ENCODE measurements at places on chromosomes 16 and 17.

GRCh38 chr17:82287868-82288801, 14.6 kb upstream of the CSNK1D start:
- peak; percentile 32 for DNase-seq

DNA sequence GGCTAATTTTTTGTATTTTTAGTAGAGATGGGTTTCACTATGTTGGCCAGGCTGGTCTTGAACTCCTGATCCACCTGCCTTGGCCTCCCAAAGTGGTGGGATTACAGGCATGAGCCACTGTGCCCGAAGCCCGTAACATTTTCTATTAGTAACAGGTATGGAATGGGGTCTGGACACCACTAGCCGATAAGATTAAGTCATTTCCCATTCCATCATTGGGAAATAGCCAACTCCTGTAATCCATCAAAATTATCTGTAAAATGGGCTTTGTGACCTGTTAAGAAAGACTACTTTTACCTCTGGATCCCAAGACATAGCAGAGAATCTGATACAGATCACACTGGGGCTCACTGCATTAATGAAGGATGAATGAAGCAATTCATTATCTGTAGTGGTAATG, 3.9 kb upstream of the LUC7L3 start:
- DNase-seq = no peak

DNA sequence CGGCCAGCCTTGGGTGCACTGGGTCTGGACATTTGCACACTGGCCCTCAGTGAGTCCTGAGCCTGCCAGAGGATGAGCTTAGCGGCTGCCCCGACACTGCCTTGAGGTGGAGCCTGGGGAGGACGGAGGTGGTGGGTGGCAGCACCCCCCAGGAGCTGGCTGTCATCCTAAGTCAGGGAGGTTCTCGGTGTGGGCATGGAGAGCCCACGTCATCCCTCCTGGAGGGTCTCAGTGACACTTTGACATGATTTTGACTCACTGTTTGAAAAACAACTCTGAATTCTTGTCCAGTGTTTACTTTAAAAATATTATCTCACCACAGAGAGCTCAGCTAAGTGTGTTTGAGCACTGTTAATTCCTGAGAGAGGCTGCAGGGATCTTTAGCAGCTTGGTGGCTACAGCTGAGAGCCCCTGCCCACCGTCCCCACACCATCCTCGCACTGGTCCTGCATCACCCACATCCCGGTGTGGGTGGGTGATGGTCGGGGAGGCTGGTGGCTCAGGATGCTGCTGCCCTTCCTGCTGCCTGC, 63.1 kb downstream of the BANP start:
- DNase-seq = no peak

DNA sequence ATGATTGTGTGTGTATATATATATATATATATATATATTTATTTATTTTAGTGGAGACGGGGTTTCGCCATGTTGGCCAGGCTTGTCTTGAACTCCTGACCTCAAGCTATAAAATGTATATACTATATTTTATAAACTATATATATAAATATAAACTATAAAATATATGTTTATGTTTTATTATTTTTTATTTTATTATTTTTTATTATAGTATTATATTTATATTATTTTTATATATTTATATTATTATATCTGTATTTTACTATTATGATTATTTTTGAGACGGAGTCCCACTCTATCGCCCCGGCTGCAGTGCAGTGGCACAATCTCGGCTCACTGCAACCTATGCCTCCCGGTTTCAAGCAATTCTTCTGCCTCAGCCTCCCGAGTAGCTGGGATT, 10.5 kb upstream of the PHOSPHO1 start:
- DNase-seq = no peak

GRCh38 chr17:69723741-69724140, 309.2 kb downstream of the MAP2K6 start:
- no peak for DNase-seq

DNA sequence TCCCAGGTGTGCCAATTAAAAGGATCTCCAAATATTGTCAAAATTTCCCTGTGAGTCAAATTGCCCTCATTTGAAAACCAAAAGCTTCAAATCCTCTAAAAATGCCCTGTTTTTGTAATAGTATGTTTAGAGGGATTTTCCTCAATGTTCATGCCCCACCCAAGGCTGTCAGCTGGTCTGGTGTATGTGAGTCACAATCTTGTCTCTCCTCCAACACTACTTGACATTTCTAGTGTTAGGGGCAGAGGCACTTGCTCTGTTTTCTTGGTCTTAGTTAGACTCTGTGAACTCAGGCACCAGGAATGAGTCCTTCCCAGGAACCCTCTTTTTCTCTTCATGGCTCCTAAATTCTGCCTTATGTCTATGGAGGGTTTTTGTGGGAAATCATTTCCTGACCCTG, 634.8 kb downstream of the KCNJ2 start:
- DNase-seq = no peak

- no peak for DNase-seq
These were observed 28.2 kb downstream of the ZNF652 start for GRCh38 chr17:49333804-49334203.

GRCh38 chr16:81519301-81520150, 74.9 kb downstream of the CMIP start:
- DNase-seq = no peak

GRCh38 chr17:35087731-35088355, 24.3 kb upstream of the RFFL start:
- DNase-seq = peak; percentile 52

GRCh38 chr17:59619298-59620063, at the start of gene CLTC:
Gene CLTC (plus strand): TSS chr17:59619895. CDS start chr17:59620132, 237 bp downstream.
- DNase-seq = peak; percentile 97

GRCh38 chr17:76920364-76921139, 52.3 kb downstream of the MGAT5B start:
- no peak for DNase-seq

DNA sequence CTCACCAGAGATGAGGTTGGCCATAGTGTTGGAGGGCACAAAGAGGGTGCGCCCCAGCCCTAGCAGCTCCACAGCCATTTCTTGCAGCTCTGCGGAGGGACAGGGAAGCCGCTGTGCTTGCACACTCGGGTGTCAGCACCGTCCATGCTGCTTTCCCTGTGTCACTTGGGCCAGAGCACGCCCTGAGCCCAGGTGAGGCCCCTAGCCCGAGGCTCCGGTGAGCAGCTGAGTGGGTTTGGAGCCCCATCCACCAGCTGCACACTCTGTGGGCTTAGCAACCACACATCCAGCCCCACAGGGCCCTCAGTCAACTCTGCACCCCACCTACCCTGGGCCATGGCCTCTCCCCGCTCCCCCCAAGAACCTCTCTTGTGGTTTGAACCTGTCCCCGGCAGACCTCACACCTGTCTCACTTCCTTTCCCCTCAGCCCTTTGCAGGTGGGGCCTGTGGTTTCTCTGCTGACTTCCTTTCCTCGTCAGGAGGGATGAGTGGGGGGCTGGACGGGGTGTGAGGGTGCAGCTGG, 20.7 kb downstream of the TMEM235 start:
- DNase-seq = no peak

DNA sequence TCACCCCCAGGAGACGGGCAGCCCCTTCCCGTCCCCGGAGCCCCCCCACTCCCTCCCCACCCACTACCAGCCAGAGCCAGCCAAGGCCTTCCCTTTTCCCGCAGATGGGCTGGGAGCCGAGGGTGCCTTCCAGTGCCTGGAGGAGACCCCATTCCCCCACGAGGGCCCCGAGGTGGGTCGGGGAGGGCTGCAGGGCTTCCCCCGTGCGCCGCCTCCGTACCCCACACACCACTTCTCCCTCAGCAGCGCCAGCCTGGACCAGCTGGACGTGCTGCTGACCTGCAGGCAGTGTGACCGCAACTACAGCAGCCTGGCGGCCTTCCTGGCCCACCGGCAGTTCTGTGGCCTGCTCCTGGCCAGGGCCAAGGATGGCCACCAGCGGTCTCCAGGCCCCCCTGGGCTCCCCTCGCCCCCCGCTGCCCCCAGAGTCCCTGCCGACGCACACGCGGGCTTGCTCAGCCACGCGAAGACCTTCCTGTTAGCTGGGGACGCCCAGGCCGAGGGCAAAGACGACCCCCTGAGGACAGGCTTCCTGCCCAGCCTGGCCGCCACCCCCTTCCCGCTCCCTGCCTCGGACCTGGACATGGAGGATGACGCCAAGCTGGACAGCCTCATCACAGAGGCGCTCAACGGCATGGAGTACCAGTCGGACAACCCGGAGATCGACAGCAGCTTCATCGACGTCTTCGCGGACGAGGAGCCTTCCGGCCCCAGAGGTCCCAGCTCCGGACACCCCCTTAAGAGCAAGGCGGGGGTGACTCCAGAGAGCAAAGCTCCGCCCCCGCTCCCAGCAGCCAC, 23.5 kb upstream of the ZFPM1 start:
- DNase-seq = no peak

- DNase-seq = no peak
These were observed 1.5 kb upstream of the PRKCA start for GRCh38 chr17:66300956-66301355.

- DNase-seq = no peak
These were observed 266.0 kb upstream of the SDK2 start for GRCh38 chr17:73910206-73910605.

DNA sequence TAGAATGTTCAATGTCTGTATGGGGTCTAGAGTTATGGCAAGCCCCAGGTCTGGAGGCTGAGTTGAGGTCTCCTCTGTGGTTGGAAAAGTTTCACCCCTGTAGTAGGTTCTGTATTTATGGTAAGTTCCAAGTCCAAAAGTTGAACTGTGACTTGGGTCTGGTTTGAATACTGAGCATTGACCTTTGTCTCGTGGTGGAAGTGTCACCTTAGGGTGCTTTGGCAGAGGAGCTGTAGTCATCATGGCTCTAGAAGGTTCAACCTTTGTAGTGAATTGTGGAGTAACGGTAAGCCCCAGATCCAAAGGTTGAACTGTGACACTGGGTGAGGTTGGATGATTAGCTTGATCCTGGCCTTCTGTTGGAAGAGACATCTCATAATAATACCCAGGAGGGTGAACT, 17.6 kb downstream of the RDM1 start:
- no peak for DNase-seq

GRCh38 chr17:78421534-78422266, 43.3 kb downstream of the PGS1 start:
- peak; percentile 74 for DNase-seq

GRCh38 chr16:15949210-15950160, at the start of gene ABCC1:
Gene ABCC1 (plus strand): TSS chr16:15949616. CDS start chr16:15949752, 136 bp downstream.
- DNase-seq = peak; percentile 61

DNA sequence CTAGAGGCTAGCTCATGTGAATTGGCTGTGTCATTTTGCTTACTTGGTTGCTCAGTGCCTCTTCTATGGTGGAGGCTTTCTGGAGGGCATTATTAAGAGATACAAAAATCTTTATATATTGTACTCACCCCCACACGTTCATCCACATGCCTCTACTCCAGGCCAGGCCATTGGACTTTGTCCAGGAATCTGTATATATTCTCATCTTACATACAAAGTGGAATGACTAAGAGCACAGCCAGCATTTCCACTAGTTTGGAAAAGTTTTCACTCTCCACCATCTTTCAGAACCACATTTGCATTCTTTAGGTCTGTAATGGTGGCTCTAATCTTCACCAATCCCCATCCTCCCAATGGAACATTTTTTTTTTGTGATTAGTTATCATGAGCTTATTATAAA, 4.8 kb upstream of the GLG1 start:
- DNase-seq = no peak

- DNase-seq = no peak
These were observed 541 bp downstream of the ACACA start for GRCh38 chr17:37405955-37406634.

GRCh38 chr17:34245351-34245905, 9.7 kb upstream of the CCL2 start:
- no peak for DNase-seq

- no peak for DNase-seq
These were observed 19.9 kb upstream of the RBL2 start for GRCh38 chr16:53414381-53414780.

- peak; percentile 4 for DNase-seq
These were observed 257.7 kb upstream of the FOXF1 start for GRCh38 chr16:86252596-86252995.

DNA sequence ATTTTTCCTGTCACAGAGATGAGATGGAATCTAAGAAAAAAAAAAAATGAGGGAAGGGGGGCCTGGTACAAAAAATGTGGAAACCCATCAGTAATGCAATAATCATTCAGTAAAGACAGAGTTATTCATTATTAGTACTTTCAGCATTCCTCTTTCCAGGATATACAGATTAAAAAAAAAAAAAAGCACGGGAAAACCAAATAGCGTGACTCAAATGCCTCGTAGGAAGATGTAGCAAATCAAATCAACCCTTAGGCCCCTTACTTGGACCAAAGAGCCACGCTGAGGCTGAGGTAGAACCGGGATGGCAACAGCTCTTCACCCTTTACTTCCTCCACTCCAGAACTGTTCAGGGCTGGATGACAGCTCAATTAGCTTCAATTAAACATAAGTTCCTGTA, 52.5 kb downstream of the SMG6 start:
- no peak for DNase-seq

- DNase-seq = no peak
These were observed 235.2 kb downstream of the C16orf78 start for GRCh38 chr16:49608779-49609178.

DNA sequence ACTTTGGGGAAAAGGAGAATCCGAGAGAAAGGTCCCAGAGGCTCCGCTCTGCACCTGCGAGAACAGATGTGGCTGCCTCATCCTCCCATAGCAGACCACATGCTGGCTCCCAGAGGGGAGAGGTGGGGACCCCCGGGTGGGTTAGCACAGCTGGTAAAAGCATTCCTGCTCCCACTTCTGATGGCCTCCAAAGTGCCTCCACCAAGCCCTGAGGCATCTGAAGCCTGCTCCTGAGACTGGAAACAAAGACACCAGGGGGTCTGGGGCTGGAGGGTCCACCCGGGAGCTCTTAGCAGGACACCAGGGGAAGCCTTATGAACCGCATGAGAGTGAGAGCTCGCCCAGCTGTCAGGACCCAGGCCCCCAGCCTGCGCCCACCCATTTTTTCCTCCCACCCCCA, 46.4 kb downstream of the ZNF423 start:
- no peak for DNase-seq

- DNase-seq = no peak
These were observed 1.2 kb downstream of the HS3ST4 start for GRCh38 chr16:25692742-25693508.

GRCh38 chr17:5841862-5842261, 228.3 kb upstream of the WSCD1 start:
- no peak for DNase-seq

DNA sequence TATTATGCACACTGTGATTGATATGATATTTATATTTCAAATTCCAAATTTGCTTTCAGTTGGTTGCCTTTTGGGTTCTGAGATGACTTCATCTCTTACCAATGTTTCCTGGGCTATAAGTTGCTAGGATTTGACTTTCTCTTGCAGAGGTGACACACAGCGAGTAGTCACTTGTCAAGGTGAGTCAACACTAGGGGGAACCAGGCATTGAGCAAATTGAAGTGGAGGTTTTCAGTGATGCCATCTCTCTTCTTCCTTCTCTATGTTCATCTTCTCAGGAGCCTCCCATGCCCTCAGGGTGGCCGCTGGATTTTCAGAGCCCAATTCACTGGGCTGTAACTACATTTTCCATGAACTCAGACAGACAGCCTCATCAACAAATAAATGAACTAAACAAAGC, 6.0 kb upstream of the CPD start:
- DNase-seq = no peak
